ENCODE measurements at places on chromosomes 5 and 9. TPM values are rescaled to one million over a fixed set of nuclear protein-coding genes. Genes with fewer than 3 reads are reported as not detected.
A peak's percentile ranks its signal among the peaks of the same experiment; 100 is the strongest.

GRCh38 chr5:124936626-124936933, 190.1 kb upstream of the ZNF608 start:
- no peak for DNase-seq

Gene SPINK13
- total RNA-seq, result not detected

- DNase-seq, result peak; percentile 16
Measured at GRCh38 chr9:127384016-127384730, 12.8 kb upstream of the SLC2A8 start.

GRCh38 chr9:68974431-68974830, 39.5 kb downstream of the PRKACG start:
- DNase-seq, result no peak

Measured in RPMI7951 (cell line).